HS-5 (cell line): ENCODE measurements at places on chromosomes 1 and 21.
A peak's percentile ranks its signal among the peaks of the same experiment; 100 is the strongest.

GRCh38 chr1:149885339-149886120 is 13.8 kb upstream of the BOLA1 start:
- peak; percentile 60 for DNase-seq

GRCh38 chr1:109739738-109740614 is 862 bp downstream of the GSTM3 start:
- DNase-seq, result peak; percentile 36

DNA sequence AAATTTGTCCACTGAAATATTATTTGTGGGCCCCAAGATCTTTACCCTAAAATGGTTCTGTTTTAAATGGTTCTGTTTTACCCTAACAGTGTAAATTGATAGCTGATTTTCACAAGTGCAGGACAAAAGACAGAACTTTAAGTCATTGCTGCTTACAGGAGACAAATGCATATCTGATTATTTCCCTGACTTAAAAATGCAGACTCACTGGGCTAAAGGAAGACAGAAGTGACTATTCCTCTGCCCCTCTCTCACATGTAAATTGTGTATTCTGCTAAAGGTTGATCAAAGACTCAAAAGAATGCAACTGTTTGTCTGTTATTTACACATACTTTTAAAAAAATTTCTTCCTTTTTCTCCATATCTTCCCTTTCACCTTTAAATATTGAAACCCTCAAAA is 12.7 kb downstream of the FCRL5 start:
- DNase-seq, result no peak

GRCh38 chr1:195218428-195219212 is 1389.6 kb downstream of the KCNT2 start:
- DNase-seq, result no peak

GRCh38 chr1:96367791-96368190 is 353.8 kb upstream of the PTBP2 start:
- no peak for DNase-seq

GRCh38 chr1:205273551-205273982 is 45.8 kb downstream of the TMCC2 start:
- DNase-seq, result no peak

GRCh38 chr1:203516906-203517305 is 23.0 kb downstream of the OPTC start:
- DNase-seq, result no peak

GRCh38 chr1:29948581-29948980 is 712.3 kb downstream of the PTPRU start:
- no peak for DNase-seq

DNA sequence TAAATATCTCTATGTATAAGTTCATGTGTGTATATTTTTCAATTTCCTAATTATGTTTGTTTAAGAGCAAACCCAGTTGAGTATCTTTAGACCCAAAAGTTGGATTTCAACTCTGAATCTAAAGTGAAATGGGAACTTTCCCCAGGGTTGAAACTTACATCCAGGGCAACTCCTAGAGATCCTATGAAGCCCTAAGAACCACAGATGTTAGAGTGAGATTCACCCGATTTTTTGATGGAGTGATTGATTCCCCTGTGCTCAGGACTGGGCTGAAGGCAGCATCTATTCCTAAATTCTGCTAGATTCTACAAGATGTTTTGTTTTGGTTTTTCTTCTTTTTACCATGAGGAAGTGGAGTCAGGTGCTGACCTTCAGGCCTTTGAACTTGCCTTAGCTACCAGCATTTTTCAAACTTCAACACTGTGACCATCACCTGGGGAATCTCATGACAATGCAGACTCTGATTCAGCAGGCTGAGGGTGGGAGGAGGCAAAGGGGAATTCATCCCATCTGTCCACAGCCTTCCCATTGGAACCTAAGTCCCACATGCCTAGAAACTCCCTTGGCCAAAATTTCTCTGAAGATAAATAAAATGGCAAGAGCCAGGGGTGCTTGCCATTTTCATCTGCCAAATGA is 145.5 kb downstream of the ETS2 start:
- no peak for DNase-seq

- DNase-seq, result no peak
Observed at GRCh38 chr21:44848821-44849521, 24.5 kb downstream of the PTTG1IP start.

DNA sequence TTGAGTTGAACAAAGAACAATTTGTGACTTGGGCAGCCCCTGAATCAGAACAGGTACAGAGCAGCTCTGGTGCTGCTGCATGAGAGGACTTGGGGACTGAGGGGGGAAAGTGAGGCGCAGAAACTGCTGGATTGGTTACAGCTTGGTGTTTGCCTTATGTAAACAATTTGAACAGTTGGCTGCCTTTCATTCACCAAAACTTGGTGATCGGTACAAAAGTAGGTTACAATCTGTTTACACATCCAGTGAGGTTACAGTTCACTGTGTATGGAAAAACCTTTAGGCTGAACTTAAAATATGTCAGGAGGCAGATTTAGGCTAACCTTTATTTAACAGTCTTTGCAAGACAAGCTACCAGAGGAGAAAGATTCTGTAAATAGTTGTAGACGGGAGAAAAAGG is 28.6 kb upstream of the MTR start:
- DNase-seq, result no peak

DNA sequence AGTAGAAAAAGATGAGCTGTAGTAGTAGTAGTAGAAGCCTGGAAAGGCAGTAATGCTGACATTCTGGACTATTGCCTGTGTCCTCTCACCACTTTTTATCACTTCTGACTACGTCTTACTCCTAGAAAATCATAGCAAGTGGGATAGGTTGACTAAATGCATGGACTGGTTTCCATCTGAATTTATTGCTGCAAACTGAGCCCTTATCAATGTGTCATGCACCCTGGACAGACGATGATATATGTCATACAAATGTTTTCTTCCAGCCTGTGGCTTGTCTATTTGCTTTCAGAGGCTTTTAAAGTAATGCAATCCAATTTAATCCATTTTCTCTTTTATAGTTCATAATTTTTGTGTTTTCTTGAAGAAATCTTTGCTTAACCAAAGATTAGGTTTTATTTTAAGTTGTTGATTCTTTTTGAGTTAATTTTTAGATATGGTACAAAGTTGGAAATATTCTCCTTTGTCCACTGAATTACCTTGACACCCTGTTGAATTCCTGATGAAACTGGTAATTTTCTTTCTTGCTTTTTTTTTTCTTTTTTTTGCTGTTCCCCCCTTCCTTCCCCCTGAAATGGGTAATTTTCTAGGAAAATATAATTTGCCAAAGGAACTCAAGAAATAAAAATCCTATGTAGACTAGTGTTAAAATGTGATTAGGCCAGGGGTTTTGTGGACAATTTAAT is 47.1 kb downstream of the PHACTR4 start:
- DNase-seq, result no peak

DNA sequence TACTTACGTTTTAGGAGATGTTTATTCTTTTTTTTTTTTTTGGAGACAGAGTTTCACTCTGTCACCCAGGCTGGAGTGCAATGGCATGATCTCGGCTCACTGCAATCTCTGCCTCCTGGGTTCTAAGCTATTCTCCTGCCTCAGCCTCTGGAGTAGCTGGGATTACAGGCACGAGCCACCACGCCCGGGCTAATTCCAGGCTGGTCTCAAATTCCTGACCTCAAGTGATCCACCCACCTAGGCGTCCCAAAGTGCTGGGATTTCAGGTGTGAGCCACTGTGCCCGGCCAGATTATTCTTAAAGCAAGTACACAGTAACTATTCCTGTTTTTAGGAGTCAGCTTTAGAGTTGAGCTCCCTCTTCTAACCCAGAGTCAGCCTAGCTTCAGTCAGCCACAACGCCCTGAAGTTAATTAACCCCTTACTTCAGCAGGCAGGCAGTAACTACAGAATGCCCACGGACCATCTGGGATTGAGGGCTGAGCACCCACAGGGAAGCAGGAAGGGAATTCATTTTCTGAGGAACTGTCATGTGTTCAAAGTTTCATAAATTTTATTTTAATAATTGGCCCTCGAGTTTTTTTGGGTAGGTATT is 5.3 kb upstream of the ID3 start:
- no peak for DNase-seq

DNA sequence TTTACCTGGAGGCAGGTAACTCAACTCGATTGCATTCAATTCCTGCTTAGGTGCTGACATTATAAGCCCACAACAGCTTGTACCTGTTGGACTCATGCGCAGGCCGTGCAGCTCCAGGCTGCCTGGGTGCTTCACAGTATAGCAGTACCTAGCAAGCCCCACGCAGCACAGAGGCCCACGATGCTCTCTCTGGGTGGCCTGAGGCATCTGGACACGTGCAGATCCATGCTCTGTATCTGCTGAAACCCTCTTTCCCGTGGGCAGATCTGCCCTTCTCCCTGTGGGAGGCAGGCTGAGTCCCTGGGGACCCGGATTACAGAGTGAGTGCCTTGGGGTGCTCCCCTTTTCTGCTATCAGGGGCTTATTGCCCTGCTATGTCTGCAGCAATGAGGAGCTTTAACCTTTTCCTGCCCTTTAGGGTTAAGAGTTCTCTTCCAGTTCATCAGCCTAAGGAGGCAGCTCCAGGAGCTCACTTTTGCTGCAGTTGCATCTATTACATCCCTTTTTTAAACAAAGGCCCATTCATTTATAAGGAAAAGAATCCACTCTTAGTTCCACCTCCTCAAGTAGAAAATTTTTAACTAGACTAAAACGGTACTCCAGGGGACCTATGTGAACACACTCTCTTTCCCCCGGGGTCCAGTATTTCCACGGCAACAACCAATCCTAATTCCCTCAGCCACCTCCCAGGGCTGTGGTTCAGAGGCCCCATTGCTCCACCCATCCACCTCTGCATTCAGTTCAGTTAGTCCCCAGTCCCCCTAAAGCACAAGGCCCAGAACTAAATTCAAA is 19.3 kb downstream of the ITPKB start:
- DNase-seq, result no peak

DNA sequence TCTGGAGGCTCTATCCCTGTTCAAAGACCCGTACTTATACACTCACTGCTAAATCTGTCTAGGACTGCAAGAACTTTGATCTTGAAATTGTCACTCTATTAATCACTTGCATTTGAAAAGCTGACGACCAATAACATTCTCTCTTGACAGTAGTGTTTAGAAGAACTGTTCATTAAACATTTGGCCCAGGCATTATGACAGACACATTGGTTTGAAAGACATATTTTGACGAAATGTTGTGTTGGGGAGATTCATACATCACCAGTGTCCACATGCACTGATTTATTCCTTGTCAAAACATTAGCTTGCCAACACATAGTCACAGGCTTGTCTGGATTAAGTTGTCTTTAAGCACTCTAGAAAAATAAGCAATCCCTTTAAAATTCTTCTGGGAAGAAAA is 951.3 kb downstream of the ADGRL2 start:
- no peak for DNase-seq
